NCI-H774 (cell line): ENCODE measurements at places on chromosomes 2 and 18.

DNA sequence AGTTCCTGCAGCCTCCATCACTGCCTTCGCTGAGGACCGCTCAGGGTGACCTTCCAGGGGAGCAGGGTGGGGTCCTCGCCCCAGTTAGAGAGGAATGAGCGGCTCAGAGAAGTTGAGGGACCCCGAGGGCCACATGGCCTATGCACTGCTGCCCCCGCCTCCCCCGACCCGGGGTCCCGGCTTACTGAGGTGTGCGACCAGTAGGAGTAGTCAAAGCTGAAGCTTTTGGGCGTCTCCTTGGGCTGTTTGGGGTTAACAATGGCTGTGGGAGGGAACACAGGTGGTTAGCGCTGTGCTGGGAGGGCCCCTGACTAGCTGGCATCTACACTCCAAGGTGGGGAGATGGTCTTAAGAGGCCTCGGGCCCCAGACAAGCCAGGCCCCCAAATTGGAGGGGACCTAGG is 31.0 kb downstream of the KIF1A start:
- DNase-seq: no peak

GRCh38 chr18:38023871-38024270 is 458.3 kb upstream of the CELF4 start:
- no peak for DNase-seq

DNA sequence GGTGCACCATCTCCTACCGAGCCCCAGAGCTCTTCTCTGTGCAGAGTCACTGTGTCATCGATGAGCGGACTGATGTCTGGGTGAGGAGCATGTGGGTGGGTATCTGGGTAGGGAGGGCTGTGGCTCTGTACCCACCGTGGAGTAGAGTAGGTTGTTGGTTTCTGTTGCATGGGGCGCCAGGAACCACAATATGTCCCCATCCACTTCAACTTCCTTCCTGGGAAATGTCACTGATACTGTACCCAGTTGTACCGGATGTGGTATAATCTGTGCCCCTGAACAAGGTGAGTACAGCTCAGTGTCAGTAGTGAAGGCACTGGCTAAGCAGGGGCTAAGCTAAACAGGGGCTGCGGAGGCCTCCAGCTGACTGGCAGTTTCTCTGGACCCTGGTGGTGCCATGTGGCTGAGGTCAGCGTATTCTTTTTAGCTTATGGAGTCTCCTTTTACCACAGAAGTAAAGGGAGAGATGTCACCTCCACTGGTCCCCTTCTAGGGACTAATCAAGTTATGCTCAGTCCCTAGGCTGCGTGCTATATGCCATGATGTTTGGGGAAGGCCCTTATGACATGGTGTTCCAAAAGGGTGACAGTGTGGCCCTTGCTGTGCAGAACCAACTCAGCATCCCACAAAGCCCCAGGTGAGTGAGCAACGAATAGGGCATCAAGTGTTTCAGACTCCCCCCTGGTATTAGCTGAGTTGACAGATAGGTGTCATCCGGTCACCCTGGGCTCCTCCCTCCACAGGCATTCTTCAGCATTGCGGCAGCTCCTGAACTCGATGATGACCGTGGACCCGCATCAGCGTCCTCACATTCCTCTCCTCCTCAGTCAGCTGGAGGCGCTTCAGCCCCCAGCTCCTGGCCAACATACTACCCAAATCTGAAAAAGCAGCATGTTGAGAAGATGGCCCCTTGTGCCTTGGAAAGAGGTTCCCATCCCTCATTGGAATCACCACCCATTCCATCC is 2.7 kb downstream of the STK16 start:
- no peak for DNase-seq

GRCh38 chr2:202009019-202009481 is 24.6 kb upstream of the FZD7 start:
- DNase-seq: no peak

DNA sequence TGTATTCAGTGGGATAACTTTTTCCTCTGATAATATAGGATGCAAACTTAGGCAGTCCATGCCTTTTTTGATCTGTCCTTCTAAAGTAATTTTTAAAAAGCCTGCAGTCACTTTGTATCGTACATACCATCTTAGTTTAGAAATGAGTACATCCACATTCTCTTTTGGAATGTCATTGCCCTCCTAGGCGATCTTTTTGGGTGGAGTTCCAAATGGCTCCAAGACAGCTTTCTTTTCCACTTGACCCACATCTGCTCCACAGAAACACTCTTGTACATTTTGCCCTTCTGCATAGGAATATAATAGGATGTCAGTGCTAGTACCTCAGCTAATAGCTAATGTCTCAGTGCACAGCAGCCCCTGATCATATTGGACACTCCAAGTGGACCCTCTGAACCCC is 21.8 kb upstream of the HTR2B start:
- no peak for DNase-seq

DNA sequence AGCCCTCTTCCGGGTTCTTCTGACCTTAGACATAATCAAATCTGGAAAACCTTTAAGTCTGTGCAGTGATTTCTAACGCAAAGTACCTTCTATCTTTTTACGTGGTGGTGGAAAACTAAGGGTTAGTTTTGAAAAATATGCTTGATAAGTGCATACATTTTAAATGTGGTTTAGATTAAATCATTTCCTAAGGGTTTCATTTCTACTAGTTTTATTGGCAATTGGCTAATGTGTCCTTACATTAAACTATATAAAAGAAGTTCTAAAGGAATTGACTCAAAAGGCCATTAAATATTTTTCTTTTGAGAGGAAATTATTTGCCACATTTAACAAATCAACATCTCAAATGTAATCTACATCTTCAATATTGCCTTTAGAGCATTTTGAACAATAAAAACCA is 268.3 kb upstream of the THUMPD2 start:
- DNase-seq: no peak

- no peak for DNase-seq
These were observed 506.8 kb upstream of the LRATD1 start for GRCh38 chr2:14125624-14126293.

GRCh38 chr2:102025583-102026267 is 34.0 kb downstream of the IL1R2 start:
- DNase-seq: no peak

DNA sequence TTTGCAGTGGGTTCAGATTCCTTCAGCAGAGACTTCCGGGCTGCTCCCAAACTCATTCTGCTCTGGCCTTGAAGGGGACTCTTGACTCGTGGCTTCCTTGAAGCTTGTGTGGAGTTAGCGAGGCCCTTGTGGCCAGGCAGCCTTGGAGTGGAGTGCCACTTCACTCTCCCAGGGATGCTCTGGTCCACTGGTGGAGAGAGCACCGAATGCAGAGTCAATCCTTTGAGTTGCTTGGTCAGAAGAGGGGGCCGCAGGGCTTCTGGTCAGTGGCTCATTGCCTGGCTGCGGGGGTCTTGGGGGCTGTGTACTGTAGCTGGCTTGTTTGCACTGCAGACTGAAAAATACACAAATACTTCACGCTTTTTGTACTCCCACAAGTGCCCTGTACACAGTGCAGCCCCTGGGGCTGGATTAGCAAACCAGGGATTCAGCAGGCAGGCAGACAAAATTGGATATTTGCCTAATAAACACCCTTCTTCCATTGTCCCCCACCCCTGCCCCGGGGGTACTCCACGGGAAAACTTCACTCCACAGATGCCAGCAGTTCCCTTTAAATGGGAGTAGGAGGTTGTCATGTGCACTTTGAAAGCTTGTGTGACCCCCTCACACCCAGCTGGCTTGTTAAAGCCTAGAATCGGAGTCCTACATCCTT is 3.2 kb downstream of the GLI2 start:
- DNase-seq: no peak

- DNase-seq: no peak
These were observed 65.2 kb downstream of the CCDC148 start for GRCh38 chr2:158391361-158391760.

DNA sequence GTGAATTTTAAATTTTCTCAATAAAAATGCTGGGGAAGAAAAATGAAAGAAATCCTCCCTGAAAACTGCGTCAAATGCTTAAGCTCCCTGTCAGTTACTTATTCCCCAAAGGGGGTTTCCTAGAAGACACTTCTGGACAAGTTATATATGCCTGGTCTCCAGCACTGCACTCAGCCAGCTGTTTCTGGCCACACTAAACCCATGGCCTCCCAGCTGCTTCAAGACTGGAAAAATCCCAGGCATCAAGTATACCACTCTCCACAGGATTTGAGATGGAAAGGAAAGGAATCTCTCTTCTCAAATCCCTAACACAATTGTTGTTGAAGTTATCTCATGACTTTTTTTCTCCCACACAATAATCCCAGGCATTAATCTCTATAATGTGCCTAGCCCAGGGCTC is 245.7 kb downstream of the NBAS start:
- no peak for DNase-seq

- no peak for DNase-seq
These were observed 81.2 kb downstream of the UGGT1 start for GRCh38 chr2:128172191-128172590.

DNA sequence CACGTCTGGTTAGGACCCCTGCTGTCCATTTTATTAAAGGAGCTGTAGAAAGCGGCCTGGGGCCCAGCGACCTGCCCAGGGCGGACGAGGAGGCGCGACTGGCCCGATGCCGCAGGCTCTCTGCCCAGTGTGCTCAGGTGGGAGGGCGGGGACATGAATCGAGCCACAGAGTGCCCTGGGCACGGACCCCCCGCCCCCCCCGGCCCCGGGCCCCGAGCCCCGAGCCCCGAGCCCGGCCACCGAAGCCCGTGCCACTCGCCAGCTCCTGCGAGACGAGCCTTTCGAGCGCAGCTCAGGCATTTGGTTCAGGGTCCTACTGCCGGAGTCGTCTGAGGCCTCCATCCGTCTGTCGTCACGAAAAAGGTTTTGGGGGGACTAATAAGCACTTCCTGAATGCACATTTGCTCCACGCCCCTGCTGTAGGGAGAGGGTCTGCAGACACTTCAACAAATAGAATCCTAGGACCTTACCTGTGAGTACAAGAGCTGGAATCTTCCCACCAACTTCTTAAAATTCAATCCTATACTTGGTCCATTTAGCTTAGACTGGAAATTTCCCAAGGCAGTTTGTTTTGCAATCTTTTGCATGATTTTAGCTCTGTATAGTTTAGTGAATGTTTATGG is 602 bp upstream of the ADAM17 start:
- no peak for DNase-seq

- DNase-seq: no peak
These were observed 32.5 kb downstream of the SLC1A4 start for GRCh38 chr2:65021709-65022108.

- no peak for DNase-seq
These were observed 36.2 kb downstream of the KDM3A start for GRCh38 chr2:86477349-86477748.

GRCh38 chr2:105329197-105329554 is 359 bp downstream of the TGFBRAP1 start:
- no peak for DNase-seq

- no peak for DNase-seq
These were observed 104.1 kb downstream of the DPP10 start for GRCh38 chr2:114546531-114546930.

DNA sequence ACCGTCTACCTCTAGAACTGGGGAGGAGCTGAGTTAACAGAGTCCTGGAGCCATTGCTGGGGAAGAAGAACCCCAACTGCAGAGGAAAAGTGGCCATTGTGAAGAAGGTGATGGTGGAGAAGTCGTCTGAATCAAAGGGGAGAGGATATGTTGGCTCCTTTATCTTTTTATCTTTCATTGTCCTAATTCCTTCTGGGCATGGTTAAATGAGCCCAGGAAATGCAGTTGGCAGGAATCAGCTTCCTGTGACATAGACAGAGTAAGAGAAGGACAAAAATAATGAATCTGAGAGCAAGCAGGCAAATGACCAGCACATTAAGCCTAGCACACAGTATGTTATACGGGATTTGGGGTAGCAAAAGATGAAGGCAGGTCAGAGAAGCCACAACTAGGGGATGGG is 16.0 kb upstream of the ACTR3 start:
- no peak for DNase-seq

DNA sequence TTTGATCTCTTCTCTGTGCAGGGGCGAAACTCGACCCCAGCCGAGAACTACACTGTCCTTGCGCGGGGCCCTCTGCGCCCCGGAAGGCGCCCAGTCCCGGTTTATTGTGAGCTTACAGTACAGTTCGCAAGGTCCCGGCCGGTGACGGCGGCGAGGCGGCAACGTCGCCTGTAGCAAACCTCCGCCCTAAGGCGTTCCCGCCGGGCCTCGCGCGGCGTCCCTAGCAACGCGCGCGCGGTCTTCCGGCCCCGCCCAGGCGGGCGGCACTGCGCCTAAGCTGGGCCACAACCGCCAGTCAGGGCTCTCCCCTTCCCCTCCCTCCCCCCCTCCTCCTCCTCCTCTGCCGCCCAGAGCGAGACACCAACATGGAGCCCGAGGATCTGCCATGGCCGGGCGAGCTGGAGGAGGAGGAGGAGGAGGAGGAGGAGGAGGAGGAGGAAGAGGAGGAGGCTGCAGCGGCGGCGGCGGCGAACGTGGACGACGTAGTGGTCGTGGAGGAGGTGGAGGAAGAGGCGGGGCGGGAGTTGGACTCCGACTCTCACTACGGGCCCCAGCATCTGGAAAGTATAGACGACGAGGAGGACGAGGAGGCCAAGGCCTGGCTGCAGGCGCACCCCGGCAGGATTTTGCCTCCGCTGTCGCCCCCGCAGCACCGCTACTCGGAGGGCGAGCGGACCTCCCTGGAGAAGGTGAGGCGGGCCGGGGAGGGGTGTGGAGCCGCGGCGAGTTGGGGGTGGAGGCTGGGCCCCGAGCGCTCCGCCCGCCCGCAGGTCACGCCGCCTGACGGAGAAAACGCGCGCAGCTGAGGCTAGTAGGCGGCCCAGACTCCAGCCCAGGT is at the start of gene ALMS1:
TSS of gene ALMS1 (plus strand) at position 333 of the 838 bp plus-strand sequence. CDS start at position 366, 33 bp downstream.
- DNase-seq: peak; percentile 91

GRCh38 chr18:2223449-2223848 is 347.9 kb downstream of the METTL4 start:
- no peak for DNase-seq

- no peak for DNase-seq
These were observed 36.0 kb upstream of the GALNT5 start for GRCh38 chr2:157221394-157221988.

- DNase-seq: no peak
These were observed 144.8 kb downstream of the PLCL1 start for GRCh38 chr2:197949224-197949623.

- no peak for DNase-seq
These were observed 8.4 kb upstream of the CREG2 start for GRCh38 chr2:101395545-101396315.

GRCh38 chr2:85130407-85130806 is 2.8 kb upstream of the TCF7L1 start:
- DNase-seq: no peak

DNA sequence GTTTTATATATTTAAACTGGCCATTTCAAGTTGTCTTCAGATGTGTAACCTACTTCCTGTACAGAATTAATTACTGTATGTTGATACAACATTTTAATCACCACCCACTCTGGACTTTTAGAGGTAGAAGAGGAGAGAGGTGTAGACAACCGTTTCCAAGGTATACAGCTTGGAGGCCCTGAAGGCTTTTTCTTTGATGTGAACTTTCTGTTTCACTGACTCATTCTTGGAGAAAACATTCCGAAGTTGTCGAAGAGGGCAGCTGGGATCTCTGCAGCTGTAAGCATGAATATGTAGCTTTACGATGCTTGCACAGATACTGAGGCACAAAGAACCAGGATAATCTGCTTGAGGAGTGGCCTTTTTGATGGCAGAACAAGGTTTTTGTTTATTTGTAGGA is 137.0 kb downstream of the NCKAP5 start:
- no peak for DNase-seq
